ENCODE measurements at places on chromosomes 2 and 18.

DNA sequence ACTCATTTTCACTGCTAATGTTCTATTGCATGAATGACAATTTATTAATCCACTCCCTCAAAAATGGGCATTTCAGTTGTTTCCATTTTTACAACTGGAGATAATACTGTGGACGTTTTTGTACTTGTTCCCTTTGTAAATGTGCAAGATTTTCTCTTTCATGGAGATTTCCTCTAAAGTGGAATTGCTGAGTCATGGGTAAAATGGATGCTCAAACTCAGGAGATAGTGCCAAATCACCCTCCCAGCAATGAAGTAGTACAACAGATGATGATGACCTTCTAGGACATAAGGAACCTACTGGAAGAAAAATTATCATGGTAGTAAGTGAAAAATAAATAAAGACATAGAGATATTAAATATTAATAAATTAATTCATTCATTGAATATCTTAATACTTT is 460.8 kb upstream of the CHST9 start:
- no peak for DNase-seq

DNA sequence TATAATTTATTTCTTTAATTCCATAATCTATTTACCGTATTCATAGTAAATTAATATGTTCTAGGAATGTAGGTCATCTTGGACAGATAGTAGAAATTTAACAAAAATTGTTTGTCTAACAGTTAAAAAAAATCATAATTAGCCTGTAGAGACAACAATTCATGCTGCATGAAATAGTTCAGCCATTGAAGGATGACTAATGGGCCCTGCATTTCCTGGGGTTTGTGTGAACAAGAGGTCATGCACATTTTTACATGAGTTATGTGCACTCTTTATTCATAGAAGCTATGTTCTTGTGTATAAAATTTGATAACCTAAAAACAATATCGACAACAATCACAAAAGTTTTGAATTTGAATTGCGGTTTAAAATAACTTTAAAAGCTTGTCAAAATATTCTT is 1663.6 kb downstream of the SUCLG1 start:
- no peak for DNase-seq

- no peak for DNase-seq
These were observed 46.8 kb downstream of the ANTXR1 start for GRCh38 chr2:69059731-69060290.

DNA sequence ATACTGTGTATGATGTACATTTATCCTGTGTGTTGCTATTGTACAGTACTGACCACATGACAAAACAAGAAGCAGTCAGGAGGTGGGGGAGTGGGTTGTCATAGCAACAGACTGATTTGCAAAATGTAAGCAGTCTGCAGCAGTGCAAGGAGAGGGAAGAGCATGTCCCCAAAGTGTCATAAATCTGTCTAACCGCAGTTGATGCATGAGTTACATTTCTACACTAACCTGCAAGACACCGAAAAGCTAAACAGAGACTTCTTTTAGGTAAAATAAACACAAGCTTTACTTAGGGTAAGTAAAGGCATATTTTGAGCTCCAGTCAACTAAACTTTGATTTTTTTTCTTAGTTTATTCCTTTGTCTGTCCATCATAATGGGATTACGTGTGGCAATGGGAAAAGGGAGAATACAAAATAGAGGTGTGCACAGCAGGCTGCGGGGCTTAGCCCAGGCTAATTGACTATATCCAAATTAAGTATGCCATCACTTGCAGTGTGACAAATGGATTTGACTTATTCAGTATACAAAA is 134.5 kb downstream of the MEIS1 start:
- DNase-seq = no peak

DNA sequence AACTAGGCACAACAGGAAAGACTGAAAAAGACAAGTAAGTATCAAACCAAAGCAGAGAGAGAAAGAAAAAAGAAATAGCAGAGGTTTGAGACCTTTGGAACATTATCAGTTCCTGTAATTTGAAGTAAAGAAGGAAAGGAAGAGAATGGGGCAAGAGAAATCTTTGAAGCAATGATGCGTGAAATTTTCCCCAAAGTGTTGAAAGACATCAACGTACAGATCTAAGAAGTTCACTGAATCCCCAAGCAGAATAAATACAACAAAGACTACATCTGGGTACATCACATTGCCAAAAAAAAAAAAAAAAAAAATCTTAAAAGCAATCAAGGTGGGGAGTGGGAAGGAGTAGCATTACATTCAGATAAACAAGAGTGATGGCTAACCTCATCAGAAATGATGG is 6.0 kb upstream of the SLC30A6 start:
- DNase-seq = no peak

DNA sequence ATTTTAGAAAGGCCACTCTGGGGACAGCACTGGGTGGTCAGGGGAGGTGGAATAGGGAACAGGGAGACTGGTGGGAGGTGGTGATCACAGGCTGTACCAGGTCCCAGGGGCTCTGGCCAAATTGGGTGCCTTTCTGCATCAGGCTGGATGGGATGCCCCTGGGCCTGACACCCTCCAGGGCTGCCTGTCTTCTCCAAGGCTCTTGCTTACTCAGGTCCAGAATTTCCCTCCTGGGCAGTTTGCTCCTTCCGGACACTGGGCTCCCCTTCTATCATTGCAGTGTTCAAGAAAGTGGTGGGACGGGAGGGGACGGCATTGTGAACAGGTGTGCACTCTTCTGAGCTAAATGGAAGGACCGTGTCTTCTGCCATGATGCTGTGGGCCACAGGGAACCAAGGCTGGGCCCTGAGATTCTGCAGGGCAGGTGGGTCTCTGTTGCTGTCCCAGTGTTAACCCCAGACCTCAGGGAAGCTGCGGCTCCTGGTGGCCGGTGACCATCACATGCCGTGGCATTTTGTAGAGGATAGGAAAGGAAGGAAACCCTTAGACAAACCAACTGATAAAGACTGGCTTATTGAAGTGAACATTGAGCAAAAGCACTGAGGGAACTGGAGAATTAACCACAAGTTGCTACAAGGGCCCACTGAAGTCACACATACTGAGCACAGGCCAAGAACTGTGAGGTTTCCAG is 93.7 kb upstream of the HS6ST1 start:
- no peak for DNase-seq

DNA sequence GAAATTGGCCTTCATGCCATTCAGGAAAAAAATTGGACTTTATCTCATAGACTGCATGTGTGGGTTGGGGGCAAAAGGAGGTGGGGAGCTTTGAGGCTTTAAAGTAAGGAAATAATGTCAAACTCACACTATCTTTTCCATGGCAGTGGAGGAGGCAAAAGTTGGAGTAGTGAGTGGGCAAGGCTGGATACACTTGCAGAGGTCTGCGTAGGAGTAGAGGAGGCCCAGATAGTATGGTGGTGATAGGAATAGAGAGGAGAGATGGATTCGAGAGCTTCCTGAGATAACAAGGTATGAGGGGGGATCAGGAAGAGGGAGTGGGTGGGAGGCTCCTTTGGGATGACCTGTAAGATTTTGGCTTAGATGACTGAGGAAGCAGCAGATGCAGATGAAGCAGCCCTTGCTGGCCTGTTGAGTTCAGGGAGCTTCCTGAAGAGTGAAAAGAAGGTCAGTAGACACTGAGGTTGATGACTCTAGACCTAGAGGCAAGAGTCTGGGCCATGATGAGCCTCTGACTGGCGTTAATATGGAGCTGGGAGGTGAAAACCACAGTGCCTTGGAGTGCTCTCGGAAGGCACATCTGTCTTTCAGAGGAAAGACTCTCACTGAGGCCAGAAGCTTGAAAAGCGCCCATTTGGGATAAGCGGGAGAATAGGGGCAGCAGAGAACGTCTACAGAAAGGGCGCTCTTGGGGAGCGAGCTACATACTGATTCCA is 5.8 kb downstream of the UNC50 start:
- DNase-seq = no peak

- no peak for DNase-seq
These were observed 774.3 kb upstream of the TMEFF2 start for GRCh38 chr2:192969055-192969454.

DNA sequence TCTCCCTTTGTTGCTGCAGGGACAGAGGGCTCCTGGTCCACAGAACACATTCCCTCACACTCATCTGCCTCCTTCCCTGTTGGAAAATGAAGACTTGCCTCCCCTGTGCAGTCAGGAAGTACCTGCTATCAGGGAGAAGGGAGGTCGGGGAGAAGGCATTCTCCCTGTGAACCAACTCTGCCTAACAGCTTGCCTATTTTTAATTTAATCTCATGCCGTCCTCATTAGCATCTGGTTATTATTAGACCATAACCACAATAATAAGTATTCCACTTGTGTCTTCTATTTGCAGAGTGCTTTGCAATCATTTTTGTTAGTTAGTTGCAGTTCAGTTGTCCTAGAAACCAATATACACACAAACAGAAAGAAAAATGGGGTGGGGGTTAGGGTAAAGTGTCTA is 232.6 kb upstream of the SKOR2 start:
- DNase-seq = no peak

DNA sequence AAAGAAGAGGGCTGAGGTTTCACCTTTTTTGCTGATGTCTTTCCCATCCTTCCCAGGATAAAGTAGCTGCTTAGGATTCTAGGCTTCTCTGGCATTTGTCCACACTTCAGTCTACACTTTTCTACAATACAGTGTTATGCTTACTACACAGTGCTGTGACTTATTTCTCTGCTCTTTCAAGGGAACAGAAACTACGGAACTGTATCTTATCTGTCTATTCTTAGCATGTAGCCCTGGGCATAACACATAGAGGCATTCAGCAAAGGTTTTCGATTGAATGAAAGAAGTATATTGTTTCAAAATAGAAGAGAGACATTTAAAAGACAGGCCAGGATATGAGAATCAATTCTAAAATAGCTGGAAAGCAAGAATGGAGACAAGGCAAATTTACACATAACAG is 110.9 kb downstream of the ARHGEF33 start:
- no peak for DNase-seq

DNA sequence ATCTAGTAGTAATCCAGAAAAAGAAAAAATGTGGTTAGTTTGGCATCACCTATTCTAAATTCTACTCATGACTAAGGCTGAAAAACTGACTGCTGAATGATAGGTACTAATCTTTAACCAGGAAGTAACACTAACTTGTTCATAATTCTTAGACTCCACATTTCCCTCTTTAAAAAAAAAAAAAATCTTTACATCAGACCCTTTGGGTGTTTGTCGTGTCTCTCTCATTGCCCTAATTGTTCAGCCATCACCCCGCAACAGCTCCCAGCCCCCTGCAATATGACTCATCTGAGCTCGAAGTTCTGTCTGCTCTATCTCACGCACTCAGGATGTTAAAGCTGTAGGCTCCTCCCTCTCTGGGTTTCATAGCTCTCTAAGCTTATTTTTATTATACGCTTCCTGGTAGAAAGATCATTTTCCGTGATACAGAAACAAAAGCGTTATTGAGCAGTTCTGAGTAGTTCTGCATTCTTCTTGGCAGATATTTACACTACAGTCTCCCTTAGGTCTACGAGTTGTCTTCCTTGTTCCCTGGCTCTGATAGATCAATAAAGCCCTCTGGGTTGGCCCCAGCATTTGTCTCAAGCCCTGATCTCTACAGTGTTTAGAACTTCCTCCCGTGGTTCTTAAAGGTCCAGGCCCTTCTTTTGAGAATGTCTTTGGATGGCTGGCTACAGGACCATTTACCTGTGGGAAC is 95.6 kb downstream of the TNFRSF11A start:
- no peak for DNase-seq

- no peak for DNase-seq
These were observed 420.6 kb downstream of the ZEB2 start for GRCh38 chr2:144099340-144099739.

DNA sequence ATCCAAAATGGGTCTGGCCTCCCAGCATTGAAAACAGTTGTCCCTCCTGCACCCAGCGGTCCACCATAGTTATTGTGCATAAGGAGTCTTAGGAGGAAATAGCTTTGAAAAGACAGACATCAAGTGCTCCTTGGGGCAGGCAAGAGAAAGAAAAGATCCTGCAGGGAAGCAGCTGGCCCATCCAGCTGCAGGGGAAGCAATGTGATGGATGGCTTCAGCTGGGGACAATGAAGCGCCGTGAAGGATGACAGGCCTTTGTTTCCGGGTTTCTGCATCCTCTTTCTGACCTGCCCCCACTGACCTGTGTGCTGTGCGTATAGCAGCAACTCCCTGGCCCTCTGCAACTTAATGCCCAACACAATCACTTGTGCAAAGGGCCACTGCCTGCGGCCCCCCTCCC is 142.9 kb upstream of the NCKAP5 start:
- DNase-seq = no peak

- DNase-seq = no peak
These were observed 646.6 kb downstream of the NRXN1 start for GRCh38 chr2:50385349-50385748.

- no peak for DNase-seq
These were observed 83.2 kb downstream of the CTIF start for GRCh38 chr18:48621815-48622555.

DNA sequence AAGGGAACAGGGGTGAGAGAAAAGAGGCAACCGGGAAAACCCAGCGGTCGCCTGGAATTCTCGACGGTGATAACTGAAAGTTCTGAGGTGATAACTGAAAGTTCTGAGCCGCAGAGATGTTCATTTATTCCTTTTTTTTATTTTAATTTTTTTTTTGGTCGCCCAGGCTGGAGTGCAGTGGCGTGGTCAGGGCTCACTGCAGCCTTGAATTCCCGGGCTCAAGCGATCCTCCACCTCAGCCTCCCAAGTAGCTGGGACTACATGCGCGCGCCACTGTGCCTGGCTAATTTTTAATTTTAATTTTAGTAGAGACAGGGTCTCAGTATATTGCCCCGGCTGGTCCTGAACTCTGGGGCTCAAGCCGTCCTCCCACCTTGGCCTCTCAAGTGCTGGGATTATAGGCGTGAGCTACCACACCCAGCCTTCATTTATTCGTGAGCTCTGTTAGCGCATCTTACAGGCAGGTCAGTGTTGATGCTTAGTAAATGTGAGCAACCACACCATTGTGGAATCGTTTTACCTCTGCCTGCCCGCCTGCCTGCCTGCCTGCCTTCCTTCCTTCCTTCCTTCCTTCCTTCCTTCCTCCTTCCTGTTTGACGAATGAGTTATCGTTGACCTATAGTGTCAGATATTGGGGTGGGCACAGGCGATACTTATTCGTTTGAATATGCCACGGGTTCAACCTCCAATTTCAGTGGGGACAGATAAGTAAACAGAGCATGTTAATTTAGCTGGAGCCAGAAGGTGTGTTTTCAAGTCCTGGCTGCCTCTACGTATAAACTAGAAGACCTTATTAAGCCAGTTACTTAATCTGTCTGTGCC is 557 bp upstream of the E2F6 start:
- no peak for DNase-seq

- no peak for DNase-seq
These were observed 71.5 kb upstream of the CTDP1 start for GRCh38 chr18:79608069-79608468.

GRCh38 chr18:10437837-10438236 is 16.6 kb upstream of the APCDD1 start:
- DNase-seq = no peak

DNA sequence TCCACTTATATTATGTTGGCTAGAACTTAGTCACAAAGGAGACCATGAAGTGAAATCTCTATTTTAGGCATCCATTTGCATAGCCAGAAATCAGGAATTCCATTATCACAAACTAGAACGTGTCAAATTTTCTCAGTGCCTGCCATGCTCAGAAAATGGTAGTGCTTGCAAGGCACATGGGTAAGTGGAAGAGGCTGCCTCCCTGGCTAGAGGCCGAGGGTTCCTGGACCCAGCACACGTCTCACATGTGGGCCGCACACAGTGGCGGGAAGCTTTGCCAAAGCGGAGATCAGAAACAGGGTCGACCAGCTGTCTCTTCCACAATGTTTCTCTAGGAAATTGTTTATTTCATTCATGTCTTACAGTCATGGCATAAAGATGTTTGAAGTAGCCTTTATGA is 42.3 kb downstream of the TRAF3IP1 start:
- DNase-seq = no peak

- DNase-seq = no peak
These were observed 101.3 kb upstream of the KLHL29 start for GRCh38 chr2:23283653-23284052.
